ENCODE measurements at places on chromosomes 4 and X.
A peak's percentile ranks its signal among the peaks of the same experiment; 100 is the strongest.

GRCh38 chrX:118633530-118633929, 93.9 kb upstream of the IL13RA1 start:
- no peak for DNase-seq

- DNase-seq = no peak
Observed at GRCh38 chrX:106392346-106392745, 219.4 kb upstream of the RADX start.

- no peak for DNase-seq
Observed at GRCh38 chr4:94551643-94552564, 100.2 kb downstream of the PDLIM5 start.

DNA sequence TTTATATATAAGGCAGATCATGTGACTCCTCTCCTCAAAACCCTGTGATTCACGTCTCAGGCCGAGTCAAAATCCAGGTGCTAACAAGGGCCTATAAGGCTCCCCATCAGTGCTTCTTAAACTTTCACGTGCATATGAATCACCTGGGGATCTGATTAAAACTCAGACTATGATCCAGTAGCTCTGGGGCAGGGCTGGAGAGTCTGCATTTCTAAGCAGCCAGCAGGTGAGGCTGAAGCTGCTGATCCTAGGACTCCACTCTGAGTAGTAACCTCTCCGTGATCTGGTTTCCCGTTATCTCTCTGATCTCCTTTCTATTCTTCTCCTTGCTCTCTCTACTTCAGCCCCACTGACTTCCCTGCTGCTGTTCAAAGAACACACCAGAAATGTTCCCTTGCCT, 252.4 kb upstream of the RPS6KA3 start:
- DNase-seq = no peak

- no peak for DNase-seq
Observed at GRCh38 chr4:183370786-183371185, 48.6 kb upstream of the CLDN24 start.

DNA sequence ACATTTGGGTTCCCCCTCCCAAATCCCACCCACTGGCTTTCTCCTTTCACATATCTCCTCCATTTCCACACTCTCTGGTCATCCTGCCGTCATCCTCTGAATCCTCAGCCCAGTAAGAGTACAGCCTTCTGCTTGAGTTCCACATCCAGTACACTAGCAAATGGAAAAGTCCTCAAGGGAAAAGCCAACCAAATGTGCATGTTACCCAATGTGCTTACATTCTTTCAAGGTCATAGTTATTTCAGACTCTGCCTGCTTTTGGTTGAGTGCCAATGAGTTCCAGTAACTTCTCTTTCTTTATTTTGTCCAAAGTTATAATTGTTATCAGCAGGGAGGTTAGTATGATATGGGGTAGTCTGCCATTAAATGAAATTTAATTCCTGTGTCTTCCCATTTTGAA, 78.1 kb downstream of the SRPX start:
- no peak for DNase-seq

- DNase-seq = no peak
Observed at GRCh38 chrX:125673758-125674157, 354.1 kb downstream of the TEX13C start.

DNA sequence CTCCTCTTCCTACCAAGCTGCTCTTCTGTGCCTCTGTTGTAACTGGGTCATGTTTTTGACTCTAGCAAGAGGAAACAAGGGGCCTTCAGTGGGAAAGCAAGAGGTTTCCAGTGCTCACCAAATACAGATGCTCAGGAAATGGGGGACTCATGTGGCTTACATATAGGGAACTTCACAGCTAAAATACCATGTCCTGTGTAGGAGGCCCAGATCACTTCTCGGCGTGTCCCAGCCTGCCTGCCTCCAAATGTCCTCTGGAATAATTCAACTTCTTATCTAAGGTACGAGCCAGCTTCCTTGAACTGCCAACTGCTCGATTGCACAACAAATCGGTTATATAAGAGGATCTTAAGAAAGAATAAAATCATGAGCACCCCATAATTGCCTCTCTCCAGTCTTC, 161.3 kb downstream of the KIT start:
- no peak for DNase-seq

- DNase-seq = no peak
Observed at GRCh38 chr4:57494821-57495220, 384.6 kb upstream of the IGFBP7 start.

- DNase-seq = peak; percentile 83
Observed at GRCh38 chrX:40154853-40155588, 57.3 kb upstream of the BCOR start.

GRCh38 chr4:138815811-138816210, 199.8 kb upstream of the NOCT start:
- no peak for DNase-seq

GRCh38 chrX:7139202-7140081, 8.1 kb upstream of the STS start:
- no peak for DNase-seq

- peak; percentile 52 for DNase-seq
Observed at GRCh38 chr4:175066923-175067627, 148.9 kb downstream of the ADAM29 start.

DNA sequence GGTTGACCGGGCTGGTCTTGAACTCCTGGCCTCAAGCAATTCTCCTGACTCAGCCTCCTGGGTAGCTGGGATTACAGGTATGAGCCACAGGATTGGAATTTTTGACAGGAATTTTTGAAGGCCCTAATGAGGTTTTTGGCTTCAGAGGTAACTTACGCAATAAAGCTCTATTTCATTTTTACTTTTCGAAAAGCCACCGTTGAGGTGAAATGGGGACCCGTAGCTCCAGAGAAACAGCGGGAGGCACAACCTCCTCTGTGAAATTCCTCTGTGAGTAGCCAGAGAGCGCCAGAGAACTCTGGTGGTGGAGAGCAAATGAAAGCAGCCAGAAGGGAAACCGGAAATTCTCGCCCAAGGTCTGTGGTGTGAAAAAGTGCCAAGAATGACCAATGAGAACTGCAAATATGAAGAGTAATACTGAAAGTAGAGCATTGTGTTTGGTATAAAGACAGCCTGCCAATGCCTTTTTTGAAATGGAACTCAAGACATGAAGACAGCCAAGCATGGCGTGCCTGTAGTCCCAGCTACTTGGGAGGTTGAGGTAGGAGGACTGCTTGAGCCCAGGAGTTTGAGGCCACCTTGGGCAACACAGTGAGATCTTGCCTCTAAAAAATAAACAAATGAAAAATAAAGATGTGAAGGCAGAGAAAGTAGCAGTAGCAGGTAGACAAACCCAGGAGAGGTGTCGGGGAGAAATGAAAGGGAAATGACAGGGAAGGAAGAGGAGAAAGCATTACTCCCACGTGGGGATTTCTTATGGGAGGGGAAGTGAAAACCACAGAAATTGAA, 33.0 kb upstream of the TMEM131L start:
- no peak for DNase-seq

Data from NCI-H524 (cell line).